ENCODE measurements at places on chromosomes 4 and X.

- no peak for DNase-seq
Measured at GRCh38 chrX:130416785-130417184, 15.0 kb downstream of the RBMX2 start.

DNA sequence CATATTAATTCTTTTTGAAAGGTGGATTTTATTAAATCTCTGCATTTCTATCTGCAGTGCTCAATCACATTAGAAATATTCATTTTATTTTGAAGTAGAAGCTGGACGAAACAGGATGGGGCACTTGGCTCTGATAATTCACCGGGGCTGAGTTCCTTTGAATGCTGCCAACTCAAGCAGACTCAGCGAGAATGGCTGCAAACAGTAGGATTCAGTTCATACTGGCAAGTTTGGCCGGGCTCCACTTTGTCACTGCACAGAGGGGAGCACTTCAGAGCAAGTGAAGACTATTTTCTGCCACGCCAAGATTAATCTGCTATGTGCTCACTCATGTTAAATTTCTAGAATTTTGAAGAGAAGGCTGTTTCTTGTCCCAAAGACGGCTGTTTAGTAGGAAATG lies 30.7 kb upstream of the KLHL8 start:
- no peak for DNase-seq

- no peak for DNase-seq
Measured at GRCh38 chrX:72121383-72121782, 10.3 kb downstream of the RTL5 start.

DNA sequence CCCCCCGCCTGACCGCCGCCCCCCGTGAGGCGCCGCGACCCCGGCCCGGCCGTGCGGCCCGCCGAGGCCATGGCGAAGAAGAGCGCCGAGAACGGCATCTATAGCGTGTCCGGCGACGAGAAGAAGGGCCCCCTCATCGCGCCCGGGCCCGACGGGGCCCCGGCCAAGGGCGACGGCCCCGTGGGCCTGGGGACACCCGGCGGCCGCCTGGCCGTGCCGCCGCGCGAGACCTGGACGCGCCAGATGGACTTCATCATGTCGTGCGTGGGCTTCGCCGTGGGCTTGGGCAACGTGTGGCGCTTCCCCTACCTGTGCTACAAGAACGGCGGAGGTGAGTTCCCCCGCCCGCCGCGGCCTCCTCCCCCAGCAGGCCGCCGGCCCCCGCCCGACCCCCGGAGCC lies 780 bp downstream of the SLC6A8 start:
- no peak for DNase-seq

- no peak for DNase-seq
Measured at GRCh38 chr4:139242511-139243051, 37.4 kb downstream of the MGARP start.

DNA sequence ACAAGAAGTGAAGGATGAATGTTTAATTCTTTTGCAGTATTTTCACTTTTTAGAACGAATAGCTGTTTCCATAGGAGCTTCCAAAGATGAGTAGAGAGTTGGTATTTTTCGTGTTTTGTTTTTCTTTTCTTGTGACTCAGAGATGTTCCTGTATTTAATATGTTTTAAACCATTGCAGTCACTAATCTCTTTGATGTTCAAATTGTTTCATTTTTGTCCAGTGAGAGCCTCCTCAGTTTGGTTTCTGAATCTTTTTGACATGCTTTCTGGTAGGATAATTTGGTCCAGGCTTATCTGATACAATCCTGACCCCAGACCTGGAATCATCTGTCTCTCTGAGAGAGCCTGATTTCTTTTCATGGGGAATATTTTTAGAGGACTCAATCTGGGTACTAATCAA lies 41.6 kb downstream of the BEX3 start:
- no peak for DNase-seq

DNA sequence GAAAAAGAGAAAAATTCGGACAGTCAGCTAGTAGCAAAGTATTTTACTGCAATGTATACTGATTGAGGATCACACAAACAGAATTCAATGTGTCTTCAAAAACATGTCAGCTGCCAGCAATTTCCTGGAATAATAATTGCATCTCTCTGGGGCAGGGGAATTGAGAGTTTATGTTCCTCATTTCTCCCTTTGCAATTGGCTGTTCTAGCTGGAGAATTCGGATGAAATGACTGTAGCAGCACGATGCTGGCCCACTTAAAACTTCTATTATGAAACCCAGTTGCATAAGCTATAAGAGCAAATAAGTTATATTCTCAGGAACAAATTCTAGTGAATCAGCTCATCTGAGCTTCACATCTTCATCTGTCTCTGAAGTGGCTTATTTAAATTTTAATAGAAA lies 99.9 kb upstream of the CPEB2 start:
- DNase-seq, result no peak

- no peak for DNase-seq
Measured at GRCh38 chrX:150298841-150299551, 64.1 kb upstream of the MAMLD1 start.

DNA sequence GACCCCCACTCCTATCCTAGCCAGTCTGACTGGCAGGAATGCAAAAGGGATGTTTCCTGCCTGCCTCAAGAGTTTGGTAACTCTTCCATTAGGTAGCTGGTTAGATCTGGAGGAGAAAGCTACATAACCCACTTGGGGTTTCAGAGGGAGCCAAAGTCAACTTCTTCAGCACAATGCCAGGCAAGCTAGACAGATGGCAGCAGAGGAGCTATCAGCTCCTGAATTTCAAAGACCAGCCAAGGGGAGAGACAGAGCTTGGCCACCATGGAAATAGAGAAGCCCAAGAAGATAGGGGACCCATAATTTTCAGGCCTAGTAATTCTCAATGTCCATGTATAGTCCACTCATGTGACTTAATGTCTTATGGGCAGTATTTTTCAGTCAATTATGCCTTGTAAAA lies 56.4 kb downstream of the PGRMC1 start:
- no peak for DNase-seq

GRCh38 chr4:7328913-7329638 lies 105.7 kb downstream of the PSAPL1 start:
- no peak for DNase-seq

GRCh38 chr4:105972946-105973621 lies 77.8 kb downstream of the NPNT start:
- DNase-seq, result no peak

GRCh38 chr4:146224326-146224966 lies 10.1 kb downstream of the REELD1 start:
- DNase-seq, result no peak

DNA sequence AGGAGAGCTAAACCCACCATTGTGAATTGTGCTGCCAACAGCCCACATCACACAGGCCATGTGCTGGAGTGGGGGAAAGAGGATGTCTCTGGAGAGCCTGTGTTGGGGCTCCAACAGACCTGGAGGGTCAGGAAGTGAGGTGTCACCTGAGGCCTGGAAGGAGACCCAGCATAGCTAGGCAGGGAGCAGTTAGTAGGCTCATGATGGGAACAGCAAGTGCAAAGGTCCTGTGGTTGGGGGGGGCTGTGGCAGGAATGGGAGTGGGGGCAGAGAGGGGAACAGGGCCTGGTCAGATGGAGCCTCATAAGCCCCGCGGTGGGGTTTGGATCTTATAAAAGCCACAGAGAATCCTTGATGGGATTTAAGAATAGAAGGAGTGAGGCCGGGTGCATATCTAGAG lies 35.9 kb upstream of the GPR78 start:
- no peak for DNase-seq

DNA sequence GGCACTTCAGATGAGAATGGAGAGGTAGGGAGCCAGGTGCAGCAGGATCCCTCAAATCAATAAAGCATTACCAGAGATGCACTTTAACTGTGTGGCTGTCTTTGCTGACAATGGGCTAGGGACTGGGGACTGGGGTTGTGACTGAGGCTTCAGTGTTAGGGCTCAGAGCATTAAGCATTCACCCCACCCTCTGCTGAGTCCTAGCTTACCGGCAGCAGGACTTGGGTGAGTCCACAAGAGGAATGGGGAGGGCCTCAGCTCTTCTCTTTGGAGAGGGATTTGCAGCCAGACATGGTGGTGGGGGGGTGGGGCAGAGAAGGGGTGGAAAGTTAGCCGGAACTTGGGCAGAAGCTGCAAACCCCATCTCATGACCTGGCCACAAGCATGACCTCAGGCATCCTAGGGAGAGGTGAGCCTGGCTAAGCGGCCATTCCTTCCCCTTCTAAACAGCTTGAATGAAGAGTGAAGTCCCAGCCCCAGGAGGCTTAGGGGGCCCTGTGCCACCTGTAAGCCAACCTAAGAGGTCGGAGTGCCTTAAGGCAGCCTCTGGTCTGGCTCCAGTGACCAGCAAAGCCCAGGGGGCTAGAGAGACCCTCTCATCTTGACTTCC lies 78.4 kb downstream of the STARD8 start:
- no peak for DNase-seq

DNA sequence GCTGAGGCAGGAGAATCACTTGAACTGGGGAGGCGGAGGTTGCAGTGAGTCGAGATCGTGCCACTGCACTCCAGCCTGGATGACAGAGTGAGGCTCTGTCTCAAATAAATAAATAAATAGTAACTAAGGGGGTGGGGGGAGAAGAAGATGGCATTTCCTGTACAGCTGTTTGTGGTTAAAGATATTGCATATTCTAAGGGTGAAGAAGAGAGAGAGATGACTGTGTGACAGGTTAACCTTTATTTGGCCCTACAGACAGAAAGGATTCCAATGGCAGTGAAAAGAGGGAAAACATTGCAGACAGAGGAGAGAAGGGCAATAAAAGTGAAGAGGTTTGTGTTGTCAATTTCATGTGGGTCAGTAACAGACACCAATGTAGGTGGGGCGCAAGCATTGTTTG lies 9.4 kb downstream of the TASL start:
- DNase-seq, result no peak

Measured in effector CD8-positive, alpha-beta T cell (primary cell).